ENCODE measurements at places on chromosomes 1 and 21.

- DNase-seq, result no peak
Measured at GRCh38 chr1:179953974-179954492, 577 bp upstream of the CEP350 start.

DNA sequence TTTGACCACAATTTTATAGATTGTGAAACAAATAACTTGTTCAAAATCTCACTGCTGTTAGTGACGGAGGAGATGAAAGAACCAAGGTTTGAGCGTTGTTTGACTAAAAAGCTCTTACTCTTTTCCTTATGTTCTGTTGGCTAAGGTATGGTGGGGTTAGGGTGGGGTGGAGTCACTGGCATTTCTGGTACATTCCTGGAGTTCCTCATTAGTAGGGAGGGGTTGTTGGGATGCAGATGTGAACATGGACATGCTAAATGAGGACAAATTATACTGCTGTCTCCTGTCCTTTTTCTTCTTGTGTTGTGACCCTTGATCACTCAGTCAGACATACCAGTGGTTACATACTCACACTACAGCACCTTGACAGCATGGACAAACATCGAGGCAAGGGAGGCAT, 26.2 kb upstream of the CD1D start:
- no peak for DNase-seq

GRCh38 chr1:182459949-182460348, 10.0 kb downstream of the RGSL1 start:
- DNase-seq, result no peak

- no peak for DNase-seq
Measured at GRCh38 chr1:241140670-241141069, 216.3 kb downstream of the RGS7 start.

- DNase-seq, result peak; percentile 8
Measured at GRCh38 chr1:39328586-39329121, 124.2 kb downstream of the MACF1 start.

Data from fibroblast of skin of right quadriceps (primary cell).